ENCODE measurements at places on chromosomes 7 and 10. TPM values are rescaled to one million over a fixed set of nuclear protein-coding genes. Genes with fewer than 3 reads are reported as not detected.

Gene FAM24B
- polyA plus RNA-seq: 4.5 TPM

Gene CALML5
- polyA plus RNA-seq: 11.4 TPM

Gene LIPK
- polyA plus RNA-seq: 0.56 TPM

Gene MYO3A
- polyA plus RNA-seq: not detected

Gene ADRB1
- 0.07 TPM for polyA plus RNA-seq

Gene LDB1
- 97.3 TPM for polyA plus RNA-seq

Gene PDE6C
- not detected for polyA plus RNA-seq

Gene EN2
- 0.09 TPM for polyA plus RNA-seq

Gene PBLD
- polyA plus RNA-seq: 0.66 TPM

Gene CDH23
- polyA plus RNA-seq: 0.01 TPM

Gene SLC29A3
- 0.52 TPM for polyA plus RNA-seq

DNA sequence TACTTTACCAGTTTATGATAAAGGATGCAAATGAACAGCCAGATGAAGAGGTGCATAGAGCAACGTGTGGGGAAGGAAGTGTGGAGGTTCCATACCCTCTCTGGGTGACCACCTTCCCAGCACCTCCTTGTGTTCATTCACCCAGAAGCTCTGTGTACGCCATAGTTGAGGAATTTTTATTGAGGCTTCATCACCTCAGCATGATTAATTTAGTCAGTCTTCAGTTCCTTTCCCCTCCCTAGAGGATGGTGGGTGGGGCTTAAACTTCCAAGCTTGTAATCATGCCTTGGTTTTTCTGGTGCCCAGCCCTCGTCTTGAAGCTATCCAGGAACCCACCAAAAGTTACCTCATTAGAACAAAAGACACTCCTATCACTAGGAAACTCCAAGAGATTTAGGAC is 162.7 kb downstream of the PLCE1 start:
- H3K36me3 ChIP-seq: no peaks in the 10 kb centered on the region
- no peak for DNase-seq
- H3K27me3 ChIP-seq: no peaks in the 10 kb centered on the region
- H3K4me1 ChIP-seq: no peaks in the 10 kb centered on the region
- H3K4me3 ChIP-seq: no peak overlapping the region
- no peak overlapping the region for H3K27ac ChIP-seq

- no peak for DNase-seq
- H3K4me3 ChIP-seq: no peak overlapping the region
- no peaks in the 10 kb centered on the region for H3K27me3 ChIP-seq
- H3K27ac ChIP-seq: no peak overlapping the region
- H3K36me3 ChIP-seq: no peaks in the 10 kb centered on the region
These were observed 264.7 kb upstream of the PPP2R2D start for GRCh38 chr10:131636116-131636515.

DNA sequence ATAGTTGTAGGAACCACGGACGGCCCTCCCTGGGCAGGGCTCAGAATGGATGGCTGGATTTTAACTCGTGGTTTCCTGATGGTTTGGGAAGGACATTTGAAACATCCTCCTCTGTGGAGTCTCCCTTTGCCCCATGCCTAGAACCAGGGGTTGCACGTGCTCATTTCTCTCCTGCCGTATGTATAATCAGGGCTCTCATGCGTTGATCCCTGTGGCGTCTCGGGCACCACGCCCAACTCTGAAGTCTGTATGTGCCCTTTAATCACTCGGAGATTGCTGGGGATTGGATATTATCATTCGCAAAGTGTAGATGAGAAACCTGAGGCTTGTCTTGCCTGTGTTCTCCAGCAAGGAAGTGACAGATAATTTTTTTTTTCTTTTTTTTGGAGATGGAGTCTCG is 257.1 kb downstream of the CAMK1D start:
- H3K4me1 ChIP-seq: peaks cover 10% of the 10 kb centered on the region
- H3K27ac ChIP-seq: no peak overlapping the region
- H3K27me3 ChIP-seq: no peaks in the 10 kb centered on the region
- H3K36me3 ChIP-seq: no peaks in the 10 kb centered on the region
- DNase-seq: no peak

GRCh38 chr7:48742079-48742798 is 182.1 kb upstream of the CDC14C start:
- H3K36me3 ChIP-seq: no peaks in the 10 kb centered on the region
- no peak overlapping the region for H3K27ac ChIP-seq
- no peaks in the 10 kb centered on the region for H3K4me1 ChIP-seq
- no peak for DNase-seq

DNA sequence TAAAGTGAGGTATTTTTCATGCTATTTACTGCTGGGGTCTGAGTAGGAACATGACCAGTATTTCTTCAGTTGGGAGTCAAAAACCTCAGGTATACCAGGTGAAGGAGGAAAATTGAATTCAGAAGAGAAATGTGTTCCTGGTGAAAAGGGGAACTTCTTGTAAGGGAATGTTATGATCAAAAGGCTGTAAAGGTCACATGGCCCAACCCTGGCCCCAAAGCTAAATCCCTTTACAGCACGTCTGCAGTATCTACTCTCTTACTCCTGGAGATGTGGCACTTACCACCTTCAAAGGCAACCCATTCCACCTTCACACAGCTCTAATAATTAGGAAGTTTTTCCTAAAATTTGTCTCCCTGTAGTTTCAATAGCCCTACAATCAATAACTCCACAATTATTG is 15.2 kb downstream of the PIK3AP1 start:
- no peak overlapping the region for H3K4me3 ChIP-seq
- H3K4me1 ChIP-seq: no peaks in the 10 kb centered on the region

DNA sequence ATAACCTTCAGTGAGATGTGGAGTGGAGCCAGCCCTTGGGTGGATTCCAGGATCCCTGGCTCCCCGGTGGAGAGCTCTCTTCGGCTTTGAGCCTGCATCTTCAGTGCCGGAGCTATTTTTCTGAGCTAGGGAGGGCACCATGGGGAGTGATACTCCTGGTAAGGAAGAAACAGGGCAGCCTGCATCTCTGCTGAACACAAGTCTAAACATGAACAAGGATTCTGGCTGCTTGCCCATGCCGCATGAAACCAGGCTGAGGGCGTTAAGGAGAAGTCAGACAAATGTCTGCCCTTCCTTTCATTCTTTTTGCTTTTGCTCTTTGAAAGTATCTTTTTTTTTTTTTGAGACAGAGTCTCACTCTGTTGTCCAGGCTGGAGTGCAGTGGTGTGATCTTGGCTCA is 60.4 kb downstream of the EVX1 start:
- H3K36me3 ChIP-seq: no peaks in the 10 kb centered on the region
- H3K4me3 ChIP-seq: no peak overlapping the region
- peak; percentile 1 for DNase-seq

DNA sequence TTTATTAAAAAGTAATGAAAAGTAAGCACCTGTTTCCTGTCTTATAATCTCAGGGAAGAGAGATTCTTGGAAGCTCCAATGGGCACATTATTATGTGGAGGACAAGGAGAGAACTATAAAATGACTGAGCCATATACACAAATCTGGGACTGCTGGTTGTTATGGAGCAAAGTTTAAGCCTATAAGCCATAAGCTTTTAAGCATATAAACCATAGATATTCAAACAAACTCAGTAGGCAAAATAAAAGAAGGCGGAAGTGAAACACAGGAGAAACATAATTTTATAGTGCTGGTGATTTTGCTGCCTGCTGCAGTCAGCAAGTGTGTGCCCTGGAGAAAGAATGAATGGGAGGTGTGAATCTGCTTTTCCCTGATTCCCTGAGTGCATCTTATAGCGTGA is 274.4 kb downstream of the KIF20B start:
- DNase-seq: no peak
- no peak overlapping the region for H3K4me3 ChIP-seq
- H3K4me1 ChIP-seq: peaks cover 6% of the 10 kb centered on the region
- no peaks in the 10 kb centered on the region for H3K36me3 ChIP-seq

DNA sequence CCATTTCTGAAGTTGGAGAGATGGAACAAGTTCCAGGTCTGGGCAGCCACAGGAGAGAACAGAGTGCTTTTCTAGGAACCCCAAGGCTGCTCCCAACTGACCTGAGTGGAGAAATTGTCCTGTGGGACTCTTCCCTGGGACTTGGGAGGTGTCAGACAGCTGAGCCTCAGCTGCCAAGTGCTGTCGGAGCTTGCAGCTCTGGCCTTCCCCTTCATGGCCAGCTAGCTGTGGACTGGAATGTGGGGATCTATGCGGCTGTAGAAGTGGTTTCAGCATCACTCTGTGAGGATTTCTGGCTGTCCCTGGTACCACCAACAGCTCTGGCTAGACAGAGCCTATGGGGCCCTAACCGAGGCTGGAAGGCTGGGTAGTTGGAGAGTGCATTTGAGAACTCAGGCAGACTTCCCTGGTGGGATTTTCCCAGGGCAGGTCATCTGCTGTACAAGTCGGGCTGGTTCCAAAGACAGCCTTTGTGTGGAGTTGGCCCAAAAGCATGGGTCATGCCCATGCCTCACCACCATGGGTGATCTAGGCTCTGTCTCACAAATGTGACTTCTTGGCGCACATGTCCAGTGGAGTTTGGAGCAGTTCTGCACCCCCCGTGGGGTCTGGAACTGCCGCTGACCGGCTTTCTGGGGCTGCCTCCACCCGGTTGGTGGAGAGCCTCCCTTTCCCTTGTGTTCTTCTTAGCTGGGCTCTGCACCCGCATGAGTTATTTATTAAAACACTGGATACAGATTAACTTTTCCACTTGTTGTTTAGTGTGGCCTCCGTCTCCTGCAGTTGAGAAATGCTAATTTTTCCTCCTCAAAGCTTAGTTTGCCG is 10.9 kb downstream of the SUFU start:
- H3K27ac ChIP-seq: no peak overlapping the region
- no peaks in the 10 kb centered on the region for H3K27me3 ChIP-seq
- H3K4me3 ChIP-seq: no peak overlapping the region
- peaks cover 5% of the 10 kb centered on the region for H3K36me3 ChIP-seq
- H3K4me1 ChIP-seq: no peaks in the 10 kb centered on the region

DNA sequence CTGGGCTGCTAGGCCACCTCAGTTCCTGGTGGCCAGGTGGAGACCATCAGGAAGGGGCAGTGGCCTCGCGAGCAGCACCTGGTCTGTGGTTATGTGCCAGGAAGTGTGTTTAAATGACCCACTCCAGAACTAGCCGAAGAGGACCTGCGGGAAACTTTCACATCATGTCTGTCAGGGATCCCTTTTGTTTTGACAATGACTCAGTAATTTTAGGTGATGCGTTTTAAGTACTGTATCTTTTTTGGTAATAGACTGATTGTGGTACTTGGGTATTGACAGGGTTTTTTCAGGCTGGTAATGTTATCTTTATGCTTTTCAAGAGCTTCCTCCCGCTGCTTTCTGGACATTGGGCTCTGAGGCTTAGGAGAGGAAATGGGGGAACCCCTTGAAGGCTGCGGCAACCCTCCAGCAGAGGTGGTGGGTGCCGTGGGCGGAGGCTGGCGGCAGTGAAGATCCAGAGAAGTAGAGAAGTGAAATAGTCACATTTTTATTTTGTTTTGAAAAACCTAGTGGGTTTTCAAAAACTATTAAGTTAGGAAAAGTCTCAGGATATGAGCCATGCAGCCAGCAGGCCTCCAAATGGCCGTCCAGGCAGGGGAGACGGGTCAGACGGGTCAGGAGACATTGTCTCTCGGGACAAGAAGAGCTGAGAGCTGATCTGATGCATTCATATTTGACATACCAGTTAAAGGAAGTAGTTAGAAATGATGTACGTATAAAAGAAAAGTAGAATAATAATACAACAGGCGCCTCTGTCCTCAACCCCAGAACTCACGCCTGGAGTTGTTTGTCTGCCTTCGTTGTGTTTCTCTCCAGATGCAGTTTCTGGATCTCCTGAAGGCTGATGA is 27.7 kb downstream of the PPP2R2D start:
- no peaks in the 10 kb centered on the region for H3K27me3 ChIP-seq
- H3K36me3 ChIP-seq: peaks cover 11% of the 10 kb centered on the region
- DNase-seq: no peak

DNA sequence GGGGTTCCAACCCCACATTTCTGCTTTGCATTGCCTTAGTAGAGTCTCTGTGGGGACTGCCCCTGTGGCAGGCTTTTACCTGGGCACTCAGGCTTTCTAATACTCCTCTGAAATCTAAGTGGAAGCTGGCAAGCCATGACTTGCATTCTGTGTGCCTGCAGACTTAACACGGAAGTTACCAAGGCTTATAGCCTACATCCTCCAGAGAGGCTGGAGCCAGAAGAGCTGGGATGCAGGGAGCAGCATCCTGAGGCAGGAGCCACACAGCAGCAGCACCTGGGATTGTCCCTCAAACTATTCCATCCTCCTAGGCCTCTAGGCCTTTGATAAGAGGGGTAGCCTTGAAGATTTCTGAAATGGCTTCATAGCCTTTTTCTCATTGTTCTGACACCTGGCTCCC is 22.1 kb upstream of the ABCC2 start:
- no peak overlapping the region for H3K4me3 ChIP-seq
- H3K27me3 ChIP-seq: no peaks in the 10 kb centered on the region
- H3K4me1 ChIP-seq: peaks cover 8% of the 10 kb centered on the region
- H3K36me3 ChIP-seq: no peaks in the 10 kb centered on the region

Measured in keratinocyte (primary cell).